ENCODE measurements at places on chromosomes 1 and 21.

- DNase-seq = no peak
Observed at GRCh38 chr1:157086299-157086698, 13.3 kb downstream of the ETV3L start.

DNA sequence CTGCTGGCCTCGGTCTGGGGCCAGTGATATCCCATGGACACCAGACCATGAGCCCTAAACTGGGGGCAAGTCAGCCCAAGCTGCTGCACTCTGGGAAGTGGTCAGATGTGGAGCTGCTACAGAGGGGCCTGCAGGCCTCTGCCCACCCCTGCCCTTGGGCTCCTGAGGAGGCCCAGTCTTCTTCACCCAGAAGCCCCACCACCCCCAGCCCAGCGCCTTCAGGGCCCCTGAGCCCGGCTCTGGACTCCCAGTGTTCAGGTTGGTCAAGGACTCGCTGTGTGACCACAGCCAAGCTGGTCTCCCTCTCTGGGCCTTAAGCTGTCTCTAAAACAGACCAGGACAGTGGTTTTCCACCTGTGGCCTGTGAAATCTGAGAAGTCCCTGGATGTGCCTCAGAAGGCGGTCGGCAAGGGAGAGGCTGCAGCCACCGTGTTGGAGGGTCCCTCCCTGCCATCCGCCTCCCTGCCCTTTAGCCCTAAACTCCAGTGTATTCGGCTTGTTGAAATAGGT lies 79.7 kb upstream of the TMEM51 start:
- DNase-seq = no peak

- no peak for DNase-seq
Observed at GRCh38 chr1:247043406-247043805, 35.2 kb downstream of the ZNF670 start.

DNA sequence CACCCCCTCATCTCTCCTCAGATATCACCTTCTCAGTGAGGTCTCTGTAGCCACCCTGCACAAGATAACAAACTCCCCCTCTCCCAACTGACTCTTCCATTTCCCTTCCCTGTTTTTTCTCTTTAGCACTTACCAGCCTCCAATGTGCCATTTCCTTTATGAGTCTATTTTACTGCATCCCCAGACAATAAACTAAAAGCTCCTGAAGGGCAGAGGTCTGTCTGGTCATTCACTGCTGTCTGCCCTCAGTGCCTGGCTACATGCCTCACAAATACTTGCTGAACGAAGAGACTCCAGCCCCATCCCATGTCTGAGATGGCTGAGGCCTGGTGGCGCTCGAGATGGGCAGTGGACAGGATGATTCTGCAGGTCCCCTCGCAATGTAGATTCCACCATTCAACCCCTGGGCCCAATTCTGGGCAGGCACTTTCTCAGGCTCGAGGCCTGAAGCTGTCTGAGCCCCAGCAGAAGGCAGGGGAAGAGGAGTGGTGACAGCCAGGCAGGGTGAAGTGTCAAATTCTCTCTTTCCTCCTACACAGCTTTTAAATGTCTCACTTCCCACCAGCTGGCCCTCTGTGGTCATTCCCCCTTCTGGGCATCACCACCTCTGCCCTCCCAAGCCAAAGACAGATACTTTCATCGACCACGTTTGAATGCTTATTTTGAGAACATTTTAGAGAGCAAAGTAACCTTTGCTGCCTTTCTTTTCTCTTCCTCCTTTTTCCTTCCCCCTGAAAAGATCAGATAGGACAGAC lies 6.6 kb downstream of the LRRN2 start:
- no peak for DNase-seq

GRCh38 chr1:203305809-203306088 lies 430 bp downstream of the BTG2 start:
- no peak for DNase-seq

DNA sequence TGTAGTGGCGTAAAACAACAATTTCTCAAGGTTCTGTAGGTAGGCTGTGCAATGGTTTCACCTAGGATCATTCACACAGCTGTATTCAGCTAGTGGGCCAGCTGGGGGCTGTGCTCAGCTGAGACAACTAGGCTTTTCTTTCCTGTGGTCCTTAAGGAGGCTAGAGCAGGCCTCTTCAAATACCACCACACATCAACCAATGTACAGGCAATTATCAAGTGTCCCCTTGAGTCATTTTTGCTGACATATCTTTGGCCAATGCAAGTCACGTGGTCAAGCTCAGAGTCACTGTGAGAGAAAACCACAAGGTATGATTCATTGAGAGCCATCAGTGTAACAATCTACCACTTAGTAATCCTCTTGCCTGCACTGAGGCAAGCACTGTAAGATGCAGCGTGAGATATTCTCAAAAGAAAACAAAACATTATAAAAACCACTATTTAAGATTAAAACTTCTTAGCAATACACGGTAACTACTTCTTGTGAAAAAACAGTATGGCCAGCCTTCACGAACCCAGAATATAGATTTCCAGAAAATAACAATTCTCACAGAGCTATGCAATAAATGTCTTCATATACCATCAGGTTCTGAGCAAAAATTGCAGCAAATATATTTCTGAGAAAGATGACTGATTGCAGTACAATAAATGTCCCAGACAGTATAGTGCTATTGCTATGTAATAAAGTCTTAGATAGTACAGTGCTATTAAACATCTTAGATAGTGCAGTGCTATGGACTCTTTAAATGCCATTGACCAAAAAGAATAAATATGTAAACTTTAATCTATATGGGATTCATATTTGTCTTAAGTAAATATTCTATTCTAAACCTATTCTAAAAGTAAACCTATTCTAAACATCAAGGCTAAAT lies 55.3 kb downstream of the NME7 start:
- DNase-seq = no peak

DNA sequence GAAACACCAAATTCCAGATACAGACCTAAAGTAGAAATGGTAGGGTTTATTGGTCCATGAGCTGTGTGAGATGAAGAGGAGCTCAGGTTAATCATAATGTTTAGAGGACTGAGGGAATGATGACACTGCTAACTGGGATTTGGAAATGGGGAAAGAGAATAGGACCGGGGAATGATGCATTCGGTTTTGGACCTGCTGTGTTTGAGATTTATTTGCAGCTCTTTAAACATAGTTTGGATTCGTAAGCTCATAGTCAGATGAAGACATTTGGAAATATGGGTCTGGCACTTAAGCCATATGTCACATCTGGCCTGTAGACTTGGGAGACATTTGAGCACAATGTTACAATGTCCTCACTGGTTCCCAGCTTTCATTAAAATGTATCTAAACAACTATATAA lies 127.9 kb upstream of the DUSP10 start:
- DNase-seq = no peak

DNA sequence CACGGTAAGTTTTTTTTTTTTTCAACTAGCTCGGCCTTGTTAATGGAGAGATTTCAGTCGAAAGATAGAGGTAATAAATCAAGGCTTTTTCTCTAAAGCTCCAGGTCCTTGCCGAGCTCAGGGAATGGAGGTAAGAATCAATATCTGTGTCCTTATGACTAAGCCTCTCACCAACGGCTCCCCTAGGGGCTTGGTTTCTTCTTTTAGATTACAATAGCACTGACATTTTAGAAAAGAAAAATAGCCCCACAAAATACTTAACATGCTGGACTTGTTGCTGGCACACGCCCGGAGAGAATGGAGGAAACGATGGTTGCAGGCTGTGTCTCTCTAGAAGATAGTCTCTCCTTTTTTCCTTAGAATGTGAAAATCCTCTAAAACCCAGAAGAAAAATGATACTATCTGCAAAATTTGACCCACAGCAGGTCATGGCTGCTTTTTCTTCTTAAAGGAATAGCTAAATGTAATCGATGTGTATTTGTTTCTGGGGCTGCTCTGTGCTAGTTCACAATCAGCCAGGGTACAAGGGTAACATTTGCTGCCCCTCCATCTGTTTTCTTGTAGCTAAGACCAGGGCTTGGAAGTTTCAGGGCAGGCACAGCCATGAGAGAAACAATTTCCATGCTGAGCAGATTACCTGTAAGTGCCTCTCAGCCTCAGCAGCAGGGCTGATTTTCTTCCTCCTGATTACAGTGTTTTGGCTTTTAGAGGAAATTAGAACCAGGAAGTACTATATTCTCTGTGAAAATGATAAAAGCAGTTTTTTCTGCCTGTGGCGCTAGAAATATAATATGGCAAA lies 86.2 kb upstream of the GNG12 start:
- no peak for DNase-seq

GRCh38 chr1:19240673-19241538 lies 10.4 kb downstream of the EMC1 start:
- DNase-seq = peak; percentile 39

- no peak for DNase-seq
Observed at GRCh38 chr21:41378849-41379248, 17.0 kb downstream of the MX2 start.

- DNase-seq = no peak
Observed at GRCh38 chr21:44760376-44760775, 41.2 kb downstream of the UBE2G2 start.

DNA sequence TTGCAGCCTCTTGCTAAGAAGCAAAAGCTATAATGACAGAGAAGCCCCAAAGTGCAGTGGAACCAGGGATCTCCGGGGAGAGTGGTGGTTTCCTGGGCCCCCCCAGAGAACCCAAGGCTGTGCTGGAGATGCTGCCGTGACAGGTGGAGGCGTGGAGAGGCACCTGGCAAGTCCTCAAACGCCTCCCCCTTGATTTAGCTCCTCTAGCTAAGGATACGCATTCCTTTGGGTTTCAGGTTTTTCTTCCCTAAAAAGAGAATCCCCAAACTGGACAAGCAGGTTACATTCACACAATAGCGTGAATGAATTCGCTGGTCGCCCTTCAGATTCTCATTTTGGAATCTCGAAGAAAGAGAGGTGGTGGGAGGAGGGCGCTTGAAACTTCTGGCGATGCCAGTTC lies 853 bp upstream of the ATP1A1 start:
- no peak for DNase-seq

DNA sequence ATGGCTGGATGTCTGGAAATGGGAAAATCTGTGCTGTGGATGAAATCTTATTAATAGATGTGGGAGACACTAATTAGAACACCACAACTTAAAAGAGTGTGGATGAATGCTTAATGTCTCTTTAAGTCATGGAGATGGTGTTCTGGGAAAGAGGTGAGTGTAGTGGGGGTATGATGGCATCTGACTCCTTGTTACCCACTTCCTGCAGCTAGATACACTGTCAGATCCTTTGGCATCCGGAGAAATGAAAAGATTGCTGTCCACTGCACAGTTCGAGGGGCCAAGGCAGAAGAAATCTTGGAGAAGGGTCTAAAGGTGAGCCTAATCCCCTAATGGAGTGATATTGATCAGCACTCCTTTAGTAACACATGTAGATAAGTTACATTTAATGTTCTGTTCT lies 2.0 kb downstream of the RPL11 start:
- no peak for DNase-seq

DNA sequence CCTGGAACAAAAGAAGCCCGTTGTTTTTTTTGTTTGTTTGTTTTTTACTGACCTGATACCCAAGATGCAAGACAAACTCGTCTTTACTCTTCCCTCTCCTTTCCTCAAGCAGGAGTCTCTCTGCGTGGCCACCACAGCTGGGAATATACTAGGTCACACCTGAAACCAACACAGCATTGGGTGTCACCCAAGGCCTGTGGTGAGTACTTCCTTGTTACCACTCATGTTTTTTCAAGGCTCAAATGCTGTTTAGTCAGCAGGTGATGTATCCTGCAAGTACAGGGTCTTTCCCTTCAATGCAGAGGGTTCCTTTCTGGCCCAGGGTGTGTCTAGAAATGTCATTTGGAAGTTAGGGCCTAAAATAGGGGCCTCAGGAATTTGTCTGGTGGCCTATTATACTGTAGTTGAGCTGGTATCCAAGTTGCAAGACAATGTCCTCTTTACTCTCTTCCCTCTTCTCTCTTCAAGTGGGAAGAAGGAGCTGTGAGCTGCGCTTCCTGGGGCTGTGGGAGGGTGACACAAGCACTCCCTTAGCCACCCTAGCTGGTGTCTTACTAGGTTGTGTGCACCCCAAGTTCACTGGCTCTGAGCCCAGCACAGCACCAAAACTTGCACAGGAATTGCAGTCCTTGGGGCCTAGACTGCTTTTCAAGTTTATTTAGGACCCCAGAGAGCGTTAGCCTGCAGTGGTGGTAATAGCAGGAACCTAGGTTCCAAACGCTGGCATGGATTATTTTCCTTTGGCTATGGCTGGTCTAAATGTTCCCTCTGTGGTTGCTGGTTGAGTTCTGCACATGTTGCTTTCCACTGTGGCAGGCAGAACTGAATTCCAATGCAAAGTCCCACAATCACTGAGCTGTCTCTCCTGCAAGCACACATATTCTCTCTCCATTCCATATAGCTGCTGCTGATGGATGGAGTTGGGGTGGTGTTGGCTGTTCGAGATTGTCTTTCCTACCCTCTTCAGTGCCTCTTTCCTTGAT lies 91.4 kb upstream of the LYPLAL1 start:
- DNase-seq = no peak

GRCh38 chr21:46210378-46211136 lies 18.0 kb downstream of the LSS start:
- no peak for DNase-seq

DNA sequence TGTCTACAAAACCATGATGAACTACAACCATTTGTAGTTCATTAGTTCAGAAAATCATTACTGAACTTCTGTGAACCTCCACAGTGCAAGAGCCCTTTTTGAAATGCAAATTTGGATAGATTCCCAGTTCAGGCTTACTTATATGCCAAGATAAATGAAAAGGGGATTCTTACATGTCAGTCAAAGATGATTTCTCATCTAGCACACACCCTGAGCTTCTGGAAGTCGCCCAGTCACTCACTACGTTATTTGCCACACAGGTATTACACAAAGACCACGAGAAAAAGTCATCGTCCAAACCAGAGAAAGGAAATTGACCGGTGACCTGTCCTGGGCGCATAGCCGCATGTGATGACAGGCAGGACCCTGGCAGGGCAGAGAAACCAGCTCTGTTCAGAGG lies 41.8 kb downstream of the ETS2 start:
- no peak for DNase-seq

DNA sequence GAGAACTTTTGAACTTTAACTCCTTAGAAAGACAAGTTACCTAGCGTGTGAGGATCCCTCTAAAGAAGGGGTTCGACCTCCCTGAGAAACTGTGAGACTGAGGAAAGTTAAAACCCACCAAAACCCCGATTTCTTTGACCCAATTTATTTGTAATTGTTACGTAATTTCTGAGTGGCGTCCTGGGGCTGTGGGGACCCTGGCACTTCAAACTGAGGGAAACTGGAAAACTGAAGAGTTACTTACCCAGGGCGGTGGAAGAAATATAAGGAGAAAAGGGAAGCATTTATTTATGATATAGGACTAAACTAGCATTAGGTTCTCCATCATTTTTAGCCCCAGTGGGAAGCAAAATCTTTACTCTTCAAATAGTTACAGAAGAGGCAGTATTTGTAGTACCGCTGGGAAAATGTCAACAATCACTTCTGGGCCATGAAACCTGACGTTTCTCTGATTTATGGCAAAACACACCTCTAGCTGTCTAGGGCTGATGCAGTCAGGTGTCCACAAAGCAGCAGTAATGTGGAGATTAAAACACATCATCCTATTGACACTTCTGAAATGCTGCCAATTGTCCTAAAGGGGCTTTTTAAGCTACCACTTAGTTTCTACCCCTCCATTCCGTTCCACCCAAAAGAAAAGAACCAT lies 430 bp downstream of the S100B start:
- no peak for DNase-seq

DNA sequence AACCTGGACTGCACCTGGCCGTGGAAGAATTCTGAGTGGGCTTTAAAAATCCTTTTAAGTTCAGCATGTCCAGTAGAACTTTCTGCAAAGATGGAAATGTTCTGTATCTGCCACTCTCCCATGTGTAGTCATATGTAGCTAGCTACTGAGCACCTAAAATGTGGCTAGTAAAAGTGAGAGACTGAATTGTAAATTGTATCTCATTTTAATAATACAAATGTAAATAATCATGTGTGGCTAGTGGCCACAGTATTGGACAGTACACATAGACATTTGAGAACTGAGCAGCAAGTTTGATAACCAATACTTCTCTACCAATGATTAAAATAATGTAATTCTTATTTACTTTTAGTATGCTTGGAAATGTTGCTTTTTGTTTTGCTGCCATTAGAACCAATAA lies 57.3 kb downstream of the PHACTR4 start:
- DNase-seq = no peak

Data from dermis microvascular lymphatic vessel endothelial cell (primary cell).